Left cardiac atrium (tissue), 4 donors: ENCODE measurements at places on chromosomes 7 and 10.

- DNase-seq, result no peak
These were observed 87.0 kb downstream of the SGMS1 start for GRCh38 chr10:50536617-50537240.

GRCh38 chr7:2019461-2019710 lies 213.4 kb downstream of the MAD1L1 start:
- no peak for DNase-seq

- DNase-seq, result peak; percentile 65
These were observed 22.4 kb downstream of the KCNH2 start for GRCh38 chr7:150955519-150956394.

DNA sequence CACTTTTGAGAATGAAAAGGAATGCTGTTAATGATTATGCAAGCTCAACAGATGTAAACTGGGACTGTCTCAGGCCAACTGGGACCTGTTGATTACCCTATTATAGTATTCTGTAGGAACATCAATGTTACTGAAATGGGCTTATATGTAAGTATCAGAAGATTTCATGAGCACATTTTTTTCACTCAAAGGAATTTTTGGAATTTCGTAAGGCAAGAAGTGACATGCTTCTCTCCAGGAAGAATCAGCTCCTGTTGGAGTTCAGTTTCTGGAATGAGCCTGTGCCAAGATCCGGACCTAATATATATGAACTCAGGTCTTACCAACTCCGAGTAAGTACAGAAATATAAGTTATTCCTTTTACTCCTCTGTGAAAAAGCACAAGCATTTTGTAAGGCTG lies 19.2 kb downstream of the NIPSNAP2 start:
- no peak for DNase-seq

- DNase-seq, result no peak
These were observed 73.5 kb downstream of the AOAH start for GRCh38 chr7:36650766-36651312.

DNA sequence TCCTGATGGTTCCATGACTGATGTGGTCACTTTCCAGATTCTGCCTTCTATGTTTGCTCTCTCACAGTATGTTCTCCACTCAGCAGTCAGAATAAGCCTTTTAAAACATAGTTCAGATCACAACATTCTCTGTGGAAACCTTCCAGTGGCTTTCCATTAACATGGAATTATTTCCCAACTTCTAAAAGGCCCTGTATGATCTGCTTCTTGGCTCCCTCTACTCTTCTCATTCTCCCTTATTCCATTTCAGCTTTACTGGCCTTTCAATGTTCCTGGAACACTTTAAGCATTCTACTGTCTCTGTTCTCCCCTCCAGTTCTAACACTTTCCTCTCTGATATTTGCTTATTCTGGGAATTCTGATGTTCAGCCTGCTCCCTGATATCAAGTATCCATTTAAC lies 325.6 kb downstream of the THSD7A start:
- no peak for DNase-seq

DNA sequence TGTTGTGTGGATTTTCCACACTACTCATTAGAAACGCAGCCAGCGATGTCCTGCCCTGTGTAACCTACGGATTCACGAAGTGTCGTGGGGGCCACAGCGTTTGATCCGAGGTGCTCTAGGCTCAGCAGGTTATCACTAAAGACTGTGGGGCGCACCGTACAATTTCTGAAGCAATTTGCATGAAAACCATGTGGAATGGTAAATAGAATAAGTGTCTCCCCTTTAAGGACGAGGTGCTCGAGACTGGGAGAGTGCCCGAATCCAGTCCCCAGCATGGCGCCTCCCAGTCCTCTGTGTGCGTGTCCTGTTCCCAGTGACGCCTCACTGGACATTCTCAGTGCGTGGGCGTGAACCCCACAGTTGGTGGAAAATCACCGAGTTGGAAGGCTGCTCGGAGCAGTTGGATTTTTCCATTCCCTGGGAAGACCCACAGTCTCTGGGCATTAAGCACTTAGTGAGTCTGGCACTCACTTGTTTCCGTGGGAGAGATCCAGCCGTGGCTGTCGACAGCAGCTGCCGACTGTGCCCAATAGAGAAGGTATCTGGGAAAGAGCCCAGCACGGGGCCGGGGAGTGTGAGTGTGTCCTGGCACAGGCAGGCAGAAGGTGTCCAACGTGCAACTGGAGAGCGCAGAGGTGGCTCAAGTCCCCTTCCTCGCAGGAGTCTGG lies 37.0 kb downstream of the PFKP start:
- peak; percentile 72 for DNase-seq

DNA sequence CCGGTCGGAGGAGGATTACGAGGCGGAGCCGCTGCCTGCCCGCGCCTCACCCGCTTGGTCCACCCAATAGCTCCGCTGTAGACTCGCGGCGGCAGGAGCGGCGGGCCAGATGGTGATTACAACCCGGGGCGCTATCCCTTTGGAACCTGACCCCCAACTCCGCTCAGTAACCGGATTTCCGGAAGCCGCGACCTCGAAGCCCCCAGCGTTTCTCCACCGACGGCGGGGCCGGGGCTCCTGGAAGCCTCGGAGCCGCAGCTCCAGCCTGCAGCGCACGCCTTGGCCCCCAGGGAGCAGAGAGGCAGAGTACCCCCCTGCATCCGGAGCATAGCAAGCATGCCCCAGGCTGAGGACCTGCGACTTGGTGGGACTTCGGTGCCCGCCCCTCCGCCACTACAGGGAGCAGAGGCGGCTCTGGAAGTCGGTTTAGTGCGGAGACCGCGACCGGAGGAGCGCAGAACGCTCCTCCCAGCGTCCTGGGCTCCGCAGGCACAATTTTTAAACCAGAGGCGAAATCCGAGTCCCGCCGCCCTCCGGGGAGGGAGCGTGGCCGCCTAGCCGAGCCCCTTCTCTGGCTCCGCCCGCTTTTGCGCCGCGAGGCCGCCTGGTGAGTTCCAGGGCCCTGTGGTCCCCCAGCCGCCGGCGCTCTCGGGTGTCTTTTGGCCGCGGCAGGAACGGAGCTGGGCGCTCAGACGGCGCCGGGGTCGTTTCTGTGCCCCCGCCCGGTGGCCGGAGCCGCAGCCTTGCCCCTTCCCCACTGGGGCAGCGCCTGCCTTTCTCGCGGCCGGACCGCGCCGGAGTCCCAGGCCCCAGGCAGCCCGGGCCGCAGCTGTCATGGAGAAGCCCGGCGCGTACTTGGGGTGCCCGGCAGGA lies 28.2 kb upstream of the BMS1 start:
- DNase-seq, result peak; percentile 49

DNA sequence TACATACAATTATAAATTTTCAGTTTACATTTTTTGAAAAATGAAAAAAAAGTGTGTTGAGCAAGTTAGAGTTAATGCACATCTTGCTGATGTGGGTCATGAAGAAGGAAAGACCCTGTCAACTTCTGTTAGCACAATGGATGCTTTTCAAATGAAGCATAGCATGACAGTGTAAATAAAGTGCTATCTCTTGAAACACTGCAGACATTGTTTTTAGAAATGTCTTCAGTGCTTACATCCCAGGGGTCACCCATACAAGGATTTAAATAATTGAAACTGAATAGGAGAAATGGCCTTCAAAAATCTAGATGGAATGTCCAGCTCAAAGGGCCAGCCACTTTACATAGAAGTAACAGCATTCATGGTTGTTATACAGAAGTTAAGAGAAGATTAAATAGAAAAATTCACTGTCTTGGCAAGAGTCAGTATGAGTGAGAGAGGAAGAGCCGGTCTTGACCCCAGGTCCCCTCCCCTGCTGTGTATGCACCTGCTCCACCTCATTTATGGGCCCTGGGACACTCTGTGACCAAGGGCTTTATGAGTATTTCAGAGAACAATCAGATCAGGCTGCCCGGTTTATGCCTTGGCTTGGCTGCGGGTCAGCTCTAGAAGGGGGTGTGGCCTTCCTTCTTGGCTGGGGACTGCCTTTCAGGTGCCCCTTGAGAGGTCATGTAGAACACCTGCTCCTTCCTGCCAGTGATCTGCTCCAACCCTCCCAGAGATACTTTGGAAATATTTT lies 237.7 kb upstream of the TMEM72 start:
- DNase-seq, result no peak

DNA sequence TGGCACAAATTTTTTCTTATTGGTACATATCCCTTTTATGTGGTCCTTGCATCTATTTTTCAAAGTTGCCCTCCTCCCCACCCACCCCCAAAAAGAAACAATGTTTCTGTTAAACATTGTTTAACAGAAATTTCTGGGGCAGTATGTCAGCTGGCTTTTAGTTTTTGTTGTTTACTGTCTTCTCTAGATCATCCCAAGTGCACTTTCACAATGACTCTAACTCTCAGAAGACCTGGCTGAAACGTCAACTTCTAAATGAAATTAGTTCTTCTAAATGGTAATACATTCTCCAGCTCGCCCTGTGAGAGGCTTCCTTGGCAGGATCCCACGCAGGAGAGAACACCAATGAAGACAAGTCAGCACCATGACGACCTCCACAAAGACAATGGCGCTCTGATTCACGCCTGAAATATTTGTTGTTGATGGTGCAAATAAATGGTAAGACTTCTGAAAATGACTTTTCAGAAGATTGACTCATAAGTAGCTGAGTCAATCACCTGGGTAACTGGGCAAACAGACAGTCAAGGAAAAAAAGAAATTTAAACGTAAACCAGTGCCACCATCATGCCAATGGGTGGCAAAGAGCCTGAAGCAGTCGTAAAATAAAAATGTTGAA lies 293.7 kb downstream of the FZD1 start:
- no peak for DNase-seq
